Bone marrow (tissue), 2 donors: ENCODE measurements at places on chromosomes 2 and 18.

- no peak for DNase-seq
Measured at GRCh38 chr2:8533923-8534322, 147.9 kb upstream of the ID2 start.

DNA sequence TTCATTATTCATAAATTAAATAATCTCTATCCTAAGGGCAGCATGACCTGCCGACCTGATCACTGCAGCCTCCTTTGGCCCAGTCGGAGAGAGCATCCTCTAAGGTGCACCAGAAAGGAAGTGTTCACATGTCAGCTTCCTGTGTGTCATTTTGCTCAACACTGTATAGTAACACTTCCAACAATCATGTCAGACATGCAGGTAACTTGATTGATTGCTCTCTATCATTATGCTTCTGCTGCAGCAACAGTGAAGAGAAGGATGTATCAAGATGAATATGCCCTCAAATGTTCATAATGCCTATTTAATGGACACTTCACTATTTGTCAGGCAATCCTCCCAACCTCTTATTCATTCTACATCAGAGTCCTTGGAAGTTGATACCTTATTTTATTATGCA lies 332.3 kb downstream of the CDH7 start:
- no peak for DNase-seq

DNA sequence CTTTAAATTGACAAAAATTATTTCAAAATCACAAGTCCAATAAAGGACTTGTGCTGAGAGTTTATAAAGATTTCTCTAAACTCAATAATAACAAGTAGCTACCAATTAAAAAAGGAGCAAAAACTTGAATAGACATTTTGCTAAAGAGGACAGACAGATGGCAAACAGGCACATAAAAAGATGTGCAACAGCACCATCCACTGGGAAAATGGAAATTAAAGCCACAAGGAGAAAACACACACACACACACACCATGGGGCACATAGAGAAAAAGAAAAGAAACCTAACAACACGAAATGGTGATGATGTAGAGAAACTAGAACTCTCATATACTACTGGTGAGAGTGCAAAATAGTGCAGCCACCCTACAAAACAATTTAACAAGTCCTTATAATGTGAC lies 12.6 kb upstream of the SLC9A4 start:
- no peak for DNase-seq

- no peak for DNase-seq
Measured at GRCh38 chr2:10490806-10491291, 42.7 kb upstream of the ODC1 start.

DNA sequence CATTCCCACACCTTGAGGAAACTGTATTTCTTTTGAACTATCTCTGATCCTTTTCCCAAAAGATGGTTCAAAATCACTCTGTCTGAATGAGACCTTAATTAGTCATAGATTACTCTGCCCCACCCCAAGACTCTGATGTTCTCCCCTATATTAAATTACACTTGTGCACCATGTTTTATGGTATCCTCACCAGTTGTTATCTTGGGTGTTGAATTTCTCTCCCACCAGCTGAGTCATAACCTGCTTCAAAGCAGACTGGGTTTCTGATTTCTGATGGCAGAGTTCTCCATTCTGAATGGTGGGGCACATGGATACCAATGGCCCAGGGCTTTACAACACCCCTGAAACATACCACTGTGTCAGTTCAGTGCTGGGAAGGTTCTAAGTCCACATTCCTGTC lies 15.0 kb downstream of the CDH20 start:
- DNase-seq: no peak

- DNase-seq: peak; percentile 56
Measured at GRCh38 chr2:183124222-183124956, at the start of gene NUP35. Gene NUP35, plus strand, starts transcription at chr2:183124443. Its CDS starts 15 bp downstream, at chr2:183124458.

DNA sequence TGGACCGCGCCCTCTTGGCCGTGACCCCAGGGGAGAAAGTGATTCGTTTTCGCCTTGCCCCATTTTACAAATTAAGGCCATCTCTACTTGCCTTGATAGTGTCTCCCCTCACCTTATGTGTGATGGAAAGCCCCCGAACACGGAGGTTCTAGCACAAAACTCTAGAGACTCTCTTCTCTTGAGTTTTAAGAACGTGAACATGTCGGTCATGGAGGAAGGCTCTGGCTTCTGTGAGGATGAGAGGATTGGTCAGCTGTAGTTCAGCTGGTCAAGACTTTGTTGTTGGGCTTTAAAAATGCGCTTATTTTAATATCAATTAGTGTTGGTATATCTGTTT lies 828 bp downstream of the DYNC1I2 start:
- DNase-seq: no peak

- no peak for DNase-seq
Measured at GRCh38 chr2:97774425-97774824, 61.0 kb downstream of the ZAP70 start.

GRCh38 chr2:173414823-173415322 lies 60.2 kb downstream of the CDCA7 start:
- DNase-seq: no peak

DNA sequence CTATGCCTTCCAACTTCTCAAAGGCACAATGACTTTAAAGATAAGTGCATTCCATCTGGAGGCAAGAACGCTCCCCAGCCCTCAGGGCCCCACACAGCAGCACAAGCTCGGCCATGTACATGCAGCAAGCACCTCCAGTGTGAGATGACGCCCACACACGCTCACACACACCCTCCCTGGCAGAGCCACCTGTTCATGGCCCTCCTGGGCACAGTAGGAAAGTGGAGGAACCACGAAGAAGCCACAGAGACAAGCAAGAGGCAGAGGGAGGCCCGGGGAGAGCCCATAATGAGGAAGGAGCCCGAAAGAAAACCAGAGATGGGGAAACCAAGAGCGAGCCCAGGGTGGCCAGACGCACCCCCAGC lies 21.7 kb downstream of the BIN1 start:
- DNase-seq: no peak

DNA sequence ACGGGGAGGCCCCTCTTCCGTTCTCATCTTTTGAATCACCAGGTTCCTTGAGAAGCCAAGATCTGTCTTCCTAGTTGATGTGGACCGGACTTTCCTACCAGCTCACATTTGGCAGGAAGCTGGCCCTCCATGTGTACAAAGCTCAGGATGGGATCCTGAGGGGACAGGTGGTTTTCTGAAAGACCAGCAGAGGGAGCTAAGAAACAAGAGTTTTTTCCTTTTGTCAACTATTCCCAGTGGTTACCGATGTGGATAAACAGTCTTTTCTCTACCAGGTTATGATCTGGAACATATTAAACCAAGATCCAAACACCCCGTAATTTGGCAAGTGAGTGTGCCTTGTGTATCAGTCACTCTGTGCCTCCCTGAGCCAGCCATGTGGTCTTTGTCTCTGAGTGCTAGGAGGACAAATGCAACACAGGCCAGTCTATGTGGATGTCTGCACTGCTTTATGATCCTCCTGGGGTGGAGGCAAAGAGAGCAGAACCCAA lies 25.1 kb upstream of the ARHGAP25 start:
- DNase-seq: peak; percentile 63

GRCh38 chr18:49086926-49087325 lies 136.2 kb upstream of the SMAD7 start:
- DNase-seq: no peak

- DNase-seq: no peak
Measured at GRCh38 chr2:206259376-206260187, 14.9 kb upstream of the ZDBF2 start.

- no peak for DNase-seq
Measured at GRCh38 chr2:12440731-12441130, 276.0 kb upstream of the TRIB2 start.

GRCh38 chr2:152962446-152962845 lies 244.0 kb downstream of the ARL6IP6 start:
- DNase-seq: no peak

- DNase-seq: no peak
Measured at GRCh38 chr2:234939576-234939975, 12.2 kb upstream of the SH3BP4 start.

GRCh38 chr2:231996797-231997540 lies 35.5 kb downstream of the DIS3L2 start:
- no peak for DNase-seq

GRCh38 chr2:18648161-18648560 lies 58.8 kb upstream of the NT5C1B start:
- DNase-seq: no peak

DNA sequence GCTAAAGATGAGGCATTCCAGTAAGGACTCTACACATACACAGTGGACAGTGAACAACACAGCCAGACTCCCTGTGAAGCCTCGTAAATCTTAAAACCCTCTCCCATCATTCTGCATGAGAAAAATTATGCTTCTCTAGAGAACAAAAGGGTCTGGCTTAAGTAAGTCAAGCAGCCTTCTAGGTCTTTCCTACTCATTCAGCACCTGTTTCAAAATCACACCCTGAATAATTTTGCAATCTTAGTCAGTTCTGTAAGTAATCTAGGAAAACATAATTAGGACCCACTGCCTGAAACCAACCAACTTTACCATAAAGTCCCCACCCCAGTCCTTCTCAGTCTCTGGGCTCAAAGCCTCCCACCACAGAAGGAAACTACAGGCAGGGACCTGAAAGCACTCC lies 19.7 kb downstream of the IAH1 start:
- DNase-seq: no peak

DNA sequence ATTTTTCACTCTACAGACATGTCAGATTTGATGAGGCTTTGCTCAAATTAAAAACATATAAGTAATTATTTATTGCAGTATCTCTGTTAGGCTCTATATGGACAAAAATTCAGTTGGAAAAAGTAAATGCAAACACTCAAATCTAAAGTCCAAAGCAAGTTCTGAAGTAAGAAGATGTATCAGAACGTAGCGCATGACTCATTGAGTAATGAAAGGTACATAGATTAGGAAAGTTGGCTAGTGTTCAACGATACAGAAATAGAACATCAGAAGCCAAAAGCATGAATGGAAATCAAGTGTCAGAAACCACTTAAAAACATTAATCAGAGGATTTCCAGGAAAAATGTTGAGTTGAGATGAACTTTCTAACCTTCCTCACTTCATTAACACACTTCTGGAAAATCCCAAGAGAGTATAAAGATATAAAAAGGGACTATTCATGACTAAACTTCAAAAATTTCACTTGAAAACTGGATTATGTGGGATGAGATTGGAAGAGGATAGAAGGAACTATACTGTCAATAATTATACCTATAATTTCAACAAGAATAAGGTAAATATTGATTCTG lies 494.1 kb downstream of the LRRTM4 start:
- no peak for DNase-seq

- DNase-seq: no peak
Measured at GRCh38 chr2:25168256-25169072, at the start of gene POMC. Gene POMC, minus strand, starts transcription at chr2:25168580. Its CDS starts 3,808 bp downstream, at chr2:25164772.

DNA sequence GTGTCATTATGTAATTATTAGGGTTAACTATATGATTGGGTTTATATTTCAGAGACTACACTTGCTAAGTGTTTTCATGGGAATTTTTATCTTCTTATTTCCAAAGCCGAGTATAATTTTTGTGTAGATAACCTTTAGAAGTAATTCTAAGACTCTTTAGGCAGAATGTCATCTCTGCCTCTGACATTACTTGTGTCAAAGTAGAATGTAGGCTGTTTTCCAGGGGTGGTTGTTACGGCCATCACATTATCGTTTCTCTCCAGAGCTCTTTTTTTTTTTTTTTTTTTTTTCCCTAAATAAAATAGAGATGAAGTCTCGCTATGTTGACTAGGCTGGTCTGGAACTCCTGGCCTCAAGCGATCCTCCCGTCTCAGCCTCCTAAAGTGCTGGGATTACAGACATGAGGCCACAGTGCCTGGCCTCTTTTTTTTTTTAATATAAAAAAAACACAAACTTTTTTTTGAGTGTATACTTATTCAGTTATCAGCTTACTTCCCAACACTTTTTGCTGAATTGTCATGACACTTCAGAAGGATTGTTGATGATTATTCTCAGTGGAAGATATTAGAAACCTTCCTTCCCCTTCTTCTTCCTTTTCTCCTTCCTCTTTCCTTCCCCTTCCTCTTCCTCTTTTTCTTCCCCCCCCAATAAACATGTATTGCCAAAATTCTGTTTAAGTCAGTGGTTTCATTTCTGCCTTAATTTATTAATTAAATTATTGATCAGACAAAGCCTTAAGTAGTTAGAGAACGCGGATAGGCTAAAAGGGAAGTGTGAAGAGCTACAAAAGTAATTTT lies 2.3 kb downstream of the PIKFYVE start:
- DNase-seq: no peak

GRCh38 chr2:784753-785152 lies 107.5 kb upstream of the TMEM18 start:
- DNase-seq: no peak

DNA sequence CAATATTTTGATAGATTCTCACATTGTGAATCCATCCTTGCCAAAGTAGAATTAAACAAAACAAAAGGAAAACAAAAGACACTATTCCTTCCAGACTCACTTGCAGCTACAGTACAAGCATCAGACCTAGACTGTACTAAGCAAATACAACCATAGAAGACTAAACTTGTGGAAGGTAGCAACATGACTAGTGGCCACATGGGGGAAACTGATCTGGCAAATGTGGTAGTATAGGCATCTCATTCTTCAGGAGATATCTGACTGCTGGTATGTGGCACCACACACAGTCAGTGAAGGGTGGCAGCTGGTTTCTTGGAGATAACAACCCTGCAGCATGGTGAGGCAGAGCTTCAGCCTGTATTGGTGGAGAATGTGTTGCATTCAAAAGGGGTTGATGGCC lies 81.0 kb upstream of the ACVR2A start:
- no peak for DNase-seq

- no peak for DNase-seq
Measured at GRCh38 chr2:85353876-85354285, 447 bp downstream of the RETSAT start.

DNA sequence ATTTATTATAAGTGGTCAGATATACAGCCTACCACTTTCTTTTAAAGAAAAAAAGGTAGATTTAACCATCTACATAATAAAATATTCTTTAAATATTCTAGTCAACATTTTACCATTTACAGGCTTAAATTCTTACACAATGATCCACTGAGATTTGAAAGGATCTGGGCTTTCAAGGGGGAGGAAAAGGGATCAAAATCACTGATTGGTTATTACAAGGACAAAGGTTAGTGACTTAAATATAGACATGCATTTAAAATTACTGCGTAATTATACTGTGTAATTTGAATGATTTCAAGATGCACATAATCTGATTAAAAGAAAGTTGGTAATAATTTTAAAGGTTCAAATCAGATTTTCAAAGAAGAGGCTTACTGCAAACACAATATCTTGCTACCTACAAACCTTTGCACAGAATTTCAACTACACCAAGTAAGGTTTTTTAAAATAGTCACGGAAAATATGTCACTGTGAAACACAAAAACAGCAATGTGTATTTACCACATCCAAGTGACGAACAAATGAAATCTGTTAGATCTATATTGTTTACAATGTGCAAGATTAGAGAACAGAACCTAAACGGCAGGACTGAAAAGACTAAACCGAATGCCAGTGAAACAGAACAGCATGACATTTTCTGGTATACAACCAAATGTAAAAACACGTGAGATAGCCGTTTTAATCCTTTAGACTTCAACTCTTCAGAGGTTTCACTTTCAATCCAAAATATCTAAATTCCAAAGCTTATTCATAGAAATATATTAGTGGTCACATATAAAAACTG lies 40.8 kb downstream of the RTN4 start:
- DNase-seq: no peak

- no peak for DNase-seq
Measured at GRCh38 chr2:109611467-109612095, 2.2 kb downstream of the SEPTIN10 start.
